ENCODE measurements at places on chromosomes 5 and 9. TPM values are rescaled to one million over a fixed set of nuclear protein-coding genes. Genes with fewer than 3 reads are reported as not detected.

GRCh38 chr9:18668944-18669343 lies 195.0 kb downstream of the ADAMTSL1 start:
- no peak overlapping the region for H3K4me3 ChIP-seq
- H3K4me1 ChIP-seq = peaks cover 20% of the 10 kb centered on the region
- DNase-seq = peak; percentile 50
- H3K36me3 ChIP-seq = no peaks in the 10 kb centered on the region
- no peak overlapping the region for H3K27ac ChIP-seq

DNA sequence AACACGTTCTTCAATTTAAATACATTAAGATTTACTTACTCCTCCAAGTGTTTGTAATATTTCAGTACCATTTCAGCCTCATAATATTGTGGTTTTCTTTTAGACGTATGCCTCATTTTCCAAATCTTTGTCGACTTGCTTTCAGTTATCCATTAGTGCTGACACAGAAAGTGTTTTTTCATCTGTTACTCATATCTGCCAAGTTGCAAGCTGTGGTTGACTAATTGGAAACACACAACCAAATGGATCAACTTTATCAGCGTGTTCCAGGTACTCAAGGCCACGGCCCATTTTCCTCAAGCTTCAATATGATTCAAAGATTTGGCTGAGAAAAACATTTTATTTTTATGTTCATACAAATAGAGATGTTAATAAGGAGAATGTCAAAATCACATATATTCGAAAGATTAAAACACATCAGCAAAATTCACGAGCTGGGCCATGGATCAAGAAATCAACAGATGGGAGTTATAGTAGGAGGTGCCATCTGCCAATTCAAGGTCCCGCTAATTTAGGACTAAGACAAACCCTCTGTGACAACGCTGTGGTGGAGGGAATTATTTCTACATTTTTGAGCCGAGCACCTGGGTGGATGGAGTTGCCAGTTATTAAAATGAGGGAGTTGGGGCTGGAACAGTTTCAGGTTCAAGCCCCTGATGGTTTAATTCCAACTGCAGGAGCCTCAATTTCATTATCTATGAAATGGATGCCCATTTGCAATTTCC lies 27.2 kb upstream of the CCNJL start:
- no peak overlapping the region for H3K4me3 ChIP-seq
- no peaks in the 10 kb centered on the region for H3K27me3 ChIP-seq
- H3K27ac ChIP-seq = no peak overlapping the region
- H3K36me3 ChIP-seq = peaks cover 6% of the 10 kb centered on the region

DNA sequence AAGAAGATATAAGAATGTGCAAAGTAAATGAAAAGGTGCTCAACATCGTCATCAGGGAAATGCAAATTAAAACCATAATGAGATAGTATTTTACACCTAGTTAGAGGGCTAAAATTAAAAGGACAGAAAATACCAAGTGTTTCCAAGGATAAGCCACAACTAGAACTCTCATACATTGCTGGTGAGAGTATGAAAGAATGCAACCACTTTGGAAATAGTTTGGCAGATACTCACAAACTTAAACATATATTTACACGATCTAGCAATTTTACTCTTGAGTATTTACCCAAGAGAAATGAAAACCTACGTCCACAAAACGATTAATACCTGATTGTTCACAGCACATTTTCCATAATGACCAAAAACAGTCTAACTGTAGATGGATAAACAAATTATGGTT lies 51.5 kb downstream of the AOPEP start:
- no peak overlapping the region for H3K4me3 ChIP-seq

GRCh38 chr5:104361932-104362331 lies 799.3 kb upstream of the NUDT12 start:
- no peaks in the 10 kb centered on the region for H3K27me3 ChIP-seq
- H3K4me1 ChIP-seq = no peaks in the 10 kb centered on the region
- H3K27ac ChIP-seq = no peak overlapping the region
- no peak overlapping the region for H3K4me3 ChIP-seq

The CAVIN4 gene
- total RNA-seq = 0.49 TPM

Data from MCF 10A (cell line).